NCI-H1105 treated with DMSO at 0.1 percent for 48 hours (cell line): ENCODE measurements at places on chromosomes 6 and 20.

- no peak for DNase-seq
Measured at GRCh38 chr6:139271056-139271455, 20.7 kb downstream of the TXLNB start.

DNA sequence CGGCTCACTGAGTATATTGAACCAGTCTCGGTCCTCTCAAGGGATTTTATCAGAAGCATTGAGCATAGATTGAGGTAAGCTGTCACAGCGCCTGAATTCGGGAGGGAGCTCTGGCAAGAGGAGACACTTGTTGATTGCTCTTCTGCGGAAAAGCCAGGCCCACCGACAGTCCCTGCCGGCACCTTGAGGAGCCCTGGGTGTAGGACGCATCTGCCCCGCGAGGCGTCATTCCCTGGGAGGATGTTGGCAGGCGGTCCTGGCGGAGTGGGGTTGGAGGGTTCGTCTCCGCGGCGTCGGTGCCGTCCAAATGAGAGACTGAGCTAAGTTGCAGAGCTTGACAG lies 843 bp downstream of the FBXO9 start:
- no peak for DNase-seq

DNA sequence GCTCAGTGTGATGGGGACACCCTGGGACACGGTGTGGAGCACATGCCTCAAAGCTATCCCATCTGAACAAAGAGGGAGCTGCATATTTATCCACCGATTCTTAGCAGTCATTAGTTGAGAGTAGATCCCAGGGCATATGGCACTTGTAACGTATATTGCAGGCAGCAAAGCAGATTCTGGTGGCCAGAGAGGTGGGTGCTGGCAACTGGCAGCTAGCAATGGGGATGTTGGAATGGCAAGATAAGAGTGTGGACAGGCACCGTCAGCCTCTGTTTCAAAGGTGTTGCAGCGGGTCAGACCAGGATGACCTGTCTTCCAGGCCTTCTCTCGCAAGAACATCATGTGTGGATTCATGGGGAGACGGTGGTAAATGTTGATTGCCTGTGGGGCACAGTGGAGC lies 287.8 kb upstream of the RNF24 start:
- no peak for DNase-seq

DNA sequence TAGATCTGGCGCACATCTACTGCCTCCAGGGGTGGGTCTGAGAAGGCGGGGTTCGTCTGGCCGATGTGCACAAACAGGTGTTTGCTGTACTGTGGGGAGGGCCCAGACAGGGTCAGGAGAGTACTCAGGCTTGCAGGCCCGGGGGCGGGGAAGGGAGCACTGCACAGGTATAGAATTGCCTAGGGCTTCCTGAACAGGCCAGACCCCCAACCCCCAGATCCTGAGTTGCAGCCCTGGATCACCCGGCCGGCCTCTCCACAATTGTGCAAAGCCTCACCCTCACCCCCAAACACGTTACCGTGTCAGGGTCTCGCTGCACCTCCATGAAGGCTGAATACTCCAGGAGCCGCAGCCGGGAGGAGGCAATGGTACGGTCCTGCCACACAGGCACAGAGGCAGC lies 7.8 kb downstream of the RPL10A start:
- no peak for DNase-seq

GRCh38 chr20:60976913-60977312 lies 275.1 kb upstream of the CDH4 start:
- DNase-seq = no peak
